Smooth muscle cell of trachea (primary cell): ENCODE measurements at places on chromosomes 2 and 18. TPM values are rescaled to one million over a fixed set of nuclear protein-coding genes. Genes with fewer than 3 reads are reported as not detected.

CRYGD gene
- total RNA-seq, result not detected in 2 replicates

SEPTIN10 gene
- 79.4 and 143 TPM in 2 replicates for total RNA-seq

MGAT4A gene
- total RNA-seq, result 0.83 and 2.2 TPM in 2 replicates

HOXD10 gene
- not detected in 2 replicates for total RNA-seq

ITPRIPL1 gene
- total RNA-seq, result 2.9 and 5.8 TPM in 2 replicates

SLC4A3 gene
- 1.2 and 4.1 TPM in 2 replicates for total RNA-seq

CXXC1 gene
- 39.7 and 40.4 TPM in 2 replicates for total RNA-seq

SLC25A52 gene
- total RNA-seq, result 0.15 and 0.17 TPM in 2 replicates

RAB12 gene
- total RNA-seq, result 60.7 and 62.1 TPM in 2 replicates

PLGLB1 gene
- 1.5 and 2.0 TPM in 2 replicates for total RNA-seq

WIPF1 gene
- total RNA-seq, result 12.2 and 40.3 TPM in 2 replicates

GPR35 gene
- total RNA-seq, result 0.99 TPM in 1 of 2 replicates, not detected in the other

ELOA2 gene
- not detected in 2 replicates for total RNA-seq

SCN3A gene
- total RNA-seq, result 0.50 and 1.3 TPM in 2 replicates

LIMS3 gene
- 2.3 TPM in 1 of 2 replicates, not detected in the other for total RNA-seq

ATP8B1 gene
- 65.3 and 83.7 TPM in 2 replicates for total RNA-seq

MEP1B gene
- total RNA-seq, result 0.17 TPM in 1 of 2 replicates, not detected in the other

SP5 gene
- total RNA-seq, result not detected in 2 replicates

WNT10A gene
- not detected in 2 replicates for total RNA-seq

MRO gene
- total RNA-seq, result under 0.01 TPM in 1 of 2 replicates, not detected in the other

TMEM37 gene
- 0.44 and 1.5 TPM in 2 replicates for total RNA-seq

GALR1 gene
- under 0.01 TPM in 1 of 2 replicates, not detected in the other for total RNA-seq

FAM161A gene
- 1.3 and 2.8 TPM in 2 replicates for total RNA-seq

TIA1 gene
- 81.7 and 111 TPM in 2 replicates for total RNA-seq

IL1RL2 gene
- total RNA-seq, result 0.73 and 2.3 TPM in 2 replicates

PAPOLG gene
- 12.4 and 16.9 TPM in 2 replicates for total RNA-seq

MZT2B gene
- 163 and 176 TPM in 2 replicates for total RNA-seq

PEX13 gene
- 26.0 and 32.4 TPM in 2 replicates for total RNA-seq

IL1RN gene
- total RNA-seq, result 0.17 and 1.2 TPM in 2 replicates

CDK5R2 gene
- under 0.01 and 0.17 TPM in 2 replicates for total RNA-seq

CAPN14 gene
- total RNA-seq, result 0.33 and 0.58 TPM in 2 replicates

C2orf72 gene
- 0.17 TPM in 1 of 2 replicates, not detected in the other for total RNA-seq

FARP2 gene
- total RNA-seq, result 39.0 and 46.6 TPM in 2 replicates

CDH7 gene
- not detected in 2 replicates for total RNA-seq

CYRIA gene
- 4.3 and 4.5 TPM in 2 replicates for total RNA-seq

AMER3 gene
- total RNA-seq, result under 0.01 TPM in 1 of 2 replicates, not detected in the other
